ENCODE measurements at places on chromosomes 3 and 15.

GRCh38 chr3:185585518-185585858, 607 bp upstream of the SENP2 start:
- no peak for DNase-seq

DNA sequence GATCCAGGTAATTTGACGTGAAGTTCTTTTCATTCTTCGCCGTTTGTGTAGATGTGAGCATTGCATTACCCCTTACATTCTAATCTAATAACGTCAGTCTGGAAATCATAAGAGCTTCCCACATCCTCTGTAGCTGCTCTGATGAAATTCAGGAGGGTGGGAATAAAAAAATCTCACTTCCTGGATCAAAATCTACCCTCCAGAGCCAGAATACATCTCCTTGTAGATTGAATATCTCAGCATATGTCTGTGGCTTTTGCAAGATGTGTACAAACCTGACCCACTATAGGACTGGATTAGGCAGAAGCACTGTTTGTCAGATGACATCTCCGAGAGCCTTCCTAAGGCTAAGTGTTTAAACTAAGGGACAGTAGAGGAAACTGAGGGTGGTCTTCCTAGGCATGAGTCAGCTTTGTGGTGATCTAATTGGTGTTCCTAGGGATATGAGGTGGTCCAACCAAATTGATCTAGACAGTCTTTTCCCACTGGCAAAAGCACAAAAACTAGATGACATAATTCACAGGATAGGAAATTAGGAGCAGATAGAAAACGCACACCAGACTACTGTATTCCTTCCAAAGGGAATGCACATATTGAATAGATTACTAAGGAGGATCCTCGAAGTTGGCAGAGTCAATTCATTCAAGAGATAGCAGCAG, 216.3 kb upstream of the LRTM1 start:
- DNase-seq, result no peak

DNA sequence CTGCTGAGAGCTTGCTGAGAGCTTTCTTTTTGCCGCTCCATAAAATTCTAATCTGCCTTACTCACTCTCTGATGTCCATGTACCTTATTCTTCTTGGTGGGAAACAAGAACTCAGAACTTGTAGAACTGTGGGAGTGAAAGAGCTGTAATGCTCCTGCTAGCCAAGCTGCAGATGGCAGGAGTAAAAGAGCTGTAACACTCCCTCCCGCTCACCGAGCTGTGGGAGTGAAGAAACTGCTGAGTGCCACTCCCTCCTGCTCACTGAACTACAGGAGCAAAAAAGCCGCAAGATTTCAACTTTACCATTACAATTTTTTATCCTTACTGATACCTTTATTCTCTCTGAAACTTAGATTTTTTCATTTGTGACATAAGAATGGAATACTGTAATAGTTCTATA, 199.1 kb downstream of the SI start:
- no peak for DNase-seq

GRCh38 chr3:189584645-189585044, 46.5 kb upstream of the TP63 start:
- DNase-seq, result no peak

DNA sequence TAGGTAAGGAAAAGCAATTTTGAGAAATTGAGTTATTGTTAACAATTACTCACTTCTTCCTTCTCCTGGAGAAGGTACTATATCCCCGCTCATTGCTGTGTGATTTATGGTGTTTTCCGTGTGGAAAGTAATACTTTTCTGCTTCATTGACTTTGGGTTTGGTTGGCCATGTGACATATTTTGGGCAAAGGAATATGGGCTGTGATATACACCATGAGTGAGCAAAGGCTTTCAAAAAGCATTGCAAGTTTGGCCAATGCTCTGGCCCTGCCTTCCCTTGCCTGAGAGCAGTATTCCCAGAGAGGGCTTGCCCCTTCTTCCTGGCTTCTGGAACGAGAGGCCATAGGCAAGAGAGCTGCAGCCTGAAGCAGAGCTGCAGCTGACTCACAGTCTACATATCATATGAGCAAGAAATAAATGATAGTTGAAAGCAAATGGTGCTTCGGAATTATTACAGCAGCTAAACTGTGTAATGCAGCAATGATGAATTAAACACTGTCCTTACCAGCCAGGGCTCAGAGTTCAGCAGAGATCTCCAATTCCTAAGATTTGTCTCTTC, 216.8 kb upstream of the CD96 start:
- DNase-seq, result no peak

GRCh38 chr15:73691396-73691795, 7.2 kb downstream of the CD276 start:
- no peak for DNase-seq

- no peak for DNase-seq
Observed at GRCh38 chr15:80464951-80465625, 60.9 kb downstream of the ARNT2 start.
